ENCODE measurements at places on chromosomes 3 and 15.

DNA sequence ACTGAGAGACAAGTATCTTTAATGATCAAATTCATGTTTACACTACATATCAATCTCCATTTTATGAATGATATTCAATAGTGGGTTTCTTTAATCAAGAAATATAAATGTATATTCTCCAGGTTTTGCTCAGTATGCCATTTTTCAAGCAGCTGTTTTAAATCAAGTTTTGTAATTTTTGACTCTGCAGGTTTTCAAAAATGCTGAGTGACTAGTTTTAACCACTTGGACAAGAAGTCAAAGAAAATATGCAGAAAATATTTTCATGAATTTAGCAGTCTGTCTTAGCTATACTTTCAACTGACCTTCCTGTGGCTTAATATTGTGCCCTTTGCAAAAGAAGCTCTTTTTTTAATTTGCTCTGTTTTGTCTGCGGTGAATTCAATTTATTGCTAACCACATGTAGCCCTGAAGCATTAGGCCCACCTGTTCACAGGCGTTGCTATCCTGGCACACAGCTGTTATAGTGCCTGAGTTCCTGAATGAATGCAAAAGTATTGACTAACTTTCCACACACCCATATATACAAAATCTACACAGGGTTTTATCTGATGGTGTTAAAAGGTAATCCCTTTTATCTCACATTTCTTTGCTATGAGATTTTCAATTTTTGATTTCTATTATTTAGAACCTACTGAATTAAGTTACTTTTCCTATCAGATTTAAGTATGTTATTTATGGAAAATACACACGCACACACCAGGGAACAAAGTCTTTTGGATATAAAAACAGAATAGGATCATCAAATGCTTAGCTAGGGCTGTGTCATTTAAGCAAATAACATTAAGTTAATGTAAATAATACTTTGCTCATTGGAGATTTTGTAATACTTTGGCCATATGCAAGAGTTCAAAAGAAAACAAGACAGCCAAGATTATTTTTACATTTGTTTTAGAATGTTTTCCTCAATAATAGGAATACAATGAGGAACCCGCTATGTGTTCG lies 1166.1 kb upstream of the GBE1 start:
- no peak for DNase-seq

- DNase-seq, result no peak
Measured at GRCh38 chr3:99526921-99527320, 111.5 kb upstream of the COL8A1 start.

DNA sequence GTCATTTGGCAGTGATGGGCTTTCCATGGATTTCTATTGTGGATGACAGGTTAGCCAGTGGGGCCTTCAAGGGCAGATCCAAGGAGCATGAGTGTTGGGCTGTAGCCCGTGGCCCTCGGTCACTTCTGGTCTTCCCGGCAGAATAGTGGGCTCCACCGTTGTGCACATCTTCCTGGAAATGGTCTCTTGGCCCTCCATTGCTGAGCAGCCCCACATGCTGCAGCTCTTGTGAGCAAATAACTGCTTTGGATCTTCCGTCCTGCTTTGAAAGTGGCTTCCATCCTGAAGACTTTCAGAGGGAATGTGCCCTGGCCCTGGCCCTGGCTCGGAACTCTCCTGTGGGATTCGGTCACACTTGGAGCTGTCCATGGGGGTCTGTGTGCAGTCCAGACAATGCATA lies 102.8 kb downstream of the SNRPN start:
- DNase-seq, result no peak

DNA sequence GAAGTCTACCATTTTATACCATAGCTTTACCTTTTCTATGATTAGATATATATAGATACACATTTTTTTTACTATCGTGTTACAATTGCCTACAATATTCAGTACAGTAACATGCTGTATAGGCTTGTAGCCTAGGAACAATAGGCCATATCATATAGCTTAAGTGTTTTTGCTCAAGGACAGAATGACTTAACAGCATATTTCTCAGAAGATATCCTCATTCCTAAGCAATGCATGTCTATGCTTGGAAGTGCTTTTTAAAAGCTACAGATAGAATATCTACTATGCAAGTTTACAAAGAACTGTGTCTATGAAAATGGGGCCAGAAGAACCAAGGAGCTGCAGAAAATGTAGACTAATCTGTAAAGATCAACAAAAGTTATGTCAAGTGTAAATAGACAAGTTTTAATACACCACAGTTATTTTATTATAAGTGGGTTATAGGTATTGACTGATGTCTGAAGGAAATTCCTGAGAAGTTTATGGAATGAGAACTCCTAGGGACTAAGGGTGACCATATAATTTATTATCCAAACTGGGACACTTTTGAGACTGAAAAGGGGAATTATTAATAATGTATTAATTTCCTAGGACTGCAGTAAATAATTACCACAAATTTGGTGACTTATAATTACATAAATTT lies 138.7 kb upstream of the TGFBR2 start:
- no peak for DNase-seq

DNA sequence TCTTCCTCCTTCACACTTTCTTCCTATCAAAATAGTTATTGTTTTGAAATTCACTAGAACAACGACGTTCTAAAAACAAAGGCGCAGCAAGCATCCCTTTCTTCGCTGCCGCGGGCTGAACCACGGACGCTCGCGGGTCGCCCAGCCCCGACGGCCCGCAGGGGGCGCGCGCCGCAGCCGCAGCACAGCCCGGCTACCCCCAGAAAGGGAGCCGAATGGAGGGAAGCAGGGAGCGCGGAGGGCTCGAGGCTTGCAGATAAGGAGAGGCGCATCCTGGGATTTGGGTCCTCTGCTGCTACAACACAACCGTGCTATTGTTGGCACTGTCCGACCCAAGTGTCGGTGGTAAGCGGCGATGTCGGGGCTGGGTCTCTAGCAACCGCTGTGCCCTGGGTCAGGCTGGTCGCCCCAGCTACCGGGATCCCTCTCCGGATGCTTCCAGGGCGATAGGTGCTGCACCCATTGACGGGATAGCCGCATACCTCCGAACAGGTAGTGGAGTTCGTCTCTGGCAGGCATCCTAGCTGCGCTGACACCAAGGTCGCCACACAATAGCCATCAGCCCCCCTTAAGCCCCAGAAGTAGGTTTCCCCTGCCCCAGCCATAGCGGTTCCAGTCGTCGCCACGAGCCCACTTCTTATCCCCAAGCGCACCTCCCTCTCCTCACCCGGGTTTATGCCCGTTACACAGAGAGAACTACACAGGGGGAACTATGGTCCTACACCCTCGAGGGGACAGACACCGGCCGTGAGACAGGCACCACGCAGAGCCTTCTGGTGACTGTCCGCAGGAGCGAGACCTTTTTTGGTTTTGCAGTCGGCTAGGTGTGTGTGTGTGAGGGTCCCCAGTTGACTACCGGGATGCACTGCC lies 6.0 kb downstream of the ONECUT1 start:
- DNase-seq, result no peak

- DNase-seq, result no peak
Measured at GRCh38 chr3:52091586-52092270, 35.4 kb upstream of the DUSP7 start.

GRCh38 chr3:14957153-14957552 lies 9.8 kb downstream of the NR2C2 start:
- DNase-seq, result no peak

GRCh38 chr3:160124224-160124623 lies 101.0 kb upstream of the C3orf80 start:
- no peak for DNase-seq

DNA sequence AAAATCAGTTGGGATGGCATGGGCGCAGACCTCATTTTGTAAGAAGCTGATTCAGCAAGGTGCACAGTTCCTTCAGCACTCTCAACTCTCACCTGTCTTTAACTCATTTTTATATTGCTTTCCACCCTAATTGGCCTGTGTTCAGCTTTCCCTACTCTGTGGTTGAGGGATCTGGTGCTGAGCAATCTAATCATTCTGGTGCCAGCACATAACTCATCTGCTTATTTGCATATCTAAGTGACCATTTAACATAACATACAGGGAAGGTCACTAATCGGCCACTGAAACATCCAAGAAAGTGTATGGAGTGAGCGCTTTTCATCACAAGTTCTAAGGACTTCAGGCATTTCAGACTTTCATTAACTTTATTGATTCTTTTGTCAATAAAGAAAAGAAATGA lies 303.4 kb upstream of the ROPN1 start:
- no peak for DNase-seq

- no peak for DNase-seq
Measured at GRCh38 chr3:141928631-141929270, 52.3 kb downstream of the ATP1B3 start.

- no peak for DNase-seq
Measured at GRCh38 chr3:59995563-59995962, 945.7 kb upstream of the CFAP20DC start.

DNA sequence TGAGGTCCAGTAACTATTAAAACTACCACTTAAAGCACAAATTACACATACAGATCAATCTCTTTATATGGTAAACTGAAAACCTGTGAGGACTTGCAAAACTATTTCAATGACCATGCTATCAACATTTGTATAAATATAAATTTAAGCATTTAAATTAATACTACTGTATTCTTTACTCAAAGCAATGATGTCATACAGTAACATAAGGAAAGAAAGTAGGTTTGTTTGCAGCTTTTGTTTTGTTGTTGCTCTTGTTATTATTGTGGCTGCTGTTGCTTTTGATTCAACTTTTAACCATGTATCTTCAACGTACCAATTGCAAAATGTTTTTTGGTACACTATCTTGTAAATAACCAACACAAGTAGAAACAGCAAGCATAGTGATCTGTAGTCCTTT lies 22.0 kb downstream of the CBLB start:
- no peak for DNase-seq
